Activated CD8-positive, alpha-beta memory T cell treated with anti-CD3 and anti-CD28 coated beads, Interleukin-2, amount 10 ng/mL, durations not matched to agents 7 days and 5 days (primary cell): ENCODE measurements at places on chromosomes 16 and 17.
A peak's percentile ranks its signal among the peaks of the same experiment; 100 is the strongest.

DNA sequence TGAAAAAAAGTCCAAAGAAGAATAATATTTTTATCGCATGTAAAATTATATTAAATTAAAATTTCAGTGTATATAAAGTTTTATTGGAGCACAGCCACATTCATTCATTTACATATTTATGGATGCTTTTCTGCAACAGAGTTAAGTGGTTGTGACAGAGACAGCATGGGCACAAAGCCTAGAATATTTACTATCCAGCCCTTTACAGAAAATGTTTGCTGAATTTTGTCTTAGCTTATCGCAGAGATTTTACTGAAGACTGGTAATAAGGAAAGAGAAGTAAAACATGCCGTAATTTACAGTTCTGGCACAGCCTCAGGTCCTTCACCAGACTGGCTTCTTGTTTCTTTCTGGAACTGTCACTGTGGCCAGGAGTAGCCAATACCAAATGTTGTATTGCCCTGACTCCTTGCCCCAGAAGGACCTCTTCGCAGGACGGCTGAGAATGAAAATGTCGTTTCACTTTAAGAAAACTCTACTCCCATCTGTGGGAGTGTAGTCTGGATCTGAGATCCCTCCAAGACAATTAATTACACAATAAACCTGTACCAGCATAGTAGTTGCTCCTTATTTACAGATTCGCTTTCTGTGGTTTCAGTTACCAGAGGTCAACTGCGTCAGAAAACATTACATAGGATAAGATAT lies 94.9 kb upstream of the GOT2 start:
- DNase-seq = no peak

GRCh38 chr16:79451196-79451816 lies 149.2 kb downstream of the MAF start:
- DNase-seq = peak; percentile 53

DNA sequence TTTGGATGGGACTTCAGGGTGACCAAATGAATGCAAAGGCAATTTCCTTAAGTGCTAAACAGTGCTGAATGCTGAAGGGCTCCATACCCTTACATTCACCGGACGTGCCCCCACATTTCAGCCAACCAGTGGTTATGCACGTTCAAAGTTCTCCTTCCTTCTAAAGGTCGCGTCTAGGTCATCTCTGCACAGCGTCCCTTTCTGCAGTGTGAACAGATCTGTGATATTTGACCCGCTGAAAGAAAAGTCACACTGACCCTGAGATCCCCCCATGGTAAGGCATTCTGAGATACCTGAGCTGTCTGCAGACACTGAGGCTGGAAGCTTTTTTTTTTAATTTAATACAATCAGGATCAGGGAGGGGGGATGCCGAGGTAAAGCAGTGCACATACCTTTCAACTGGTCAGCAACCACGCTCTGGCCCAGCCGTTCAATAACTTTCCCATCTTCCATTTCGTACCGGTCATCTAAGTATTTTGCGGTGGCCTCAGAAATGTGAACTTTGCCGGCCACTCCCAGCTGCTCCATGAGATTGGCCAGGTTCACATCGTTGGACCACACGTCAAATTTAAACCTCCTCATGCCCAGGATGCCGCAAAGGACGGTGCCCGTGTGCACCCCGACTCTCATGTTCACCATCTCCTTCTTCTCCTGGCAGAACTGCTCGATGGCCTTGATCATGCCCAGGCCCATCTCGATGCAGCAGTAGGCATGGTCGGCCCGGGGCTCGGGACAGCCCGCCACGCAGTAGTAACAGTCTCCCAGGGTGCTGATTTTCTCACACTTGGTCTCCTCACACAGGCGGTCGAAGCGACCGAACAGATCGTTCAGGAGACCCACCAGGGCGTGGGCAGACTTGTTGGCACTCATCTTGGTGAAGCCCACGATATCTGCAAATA lies 2.6 kb downstream of the ADCY9 start:
- DNase-seq = no peak

GRCh38 chr17:75738218-75738802 lies 17.1 kb downstream of the ITGB4 start:
- peak; percentile 82 for DNase-seq

GRCh38 chr16:53094013-53094630 lies 39.3 kb downstream of the CHD9 start:
- peak; percentile 43 for DNase-seq

- no peak for DNase-seq
Measured at GRCh38 chr16:85158743-85159178, 46.5 kb upstream of the CIBAR2 start.

DNA sequence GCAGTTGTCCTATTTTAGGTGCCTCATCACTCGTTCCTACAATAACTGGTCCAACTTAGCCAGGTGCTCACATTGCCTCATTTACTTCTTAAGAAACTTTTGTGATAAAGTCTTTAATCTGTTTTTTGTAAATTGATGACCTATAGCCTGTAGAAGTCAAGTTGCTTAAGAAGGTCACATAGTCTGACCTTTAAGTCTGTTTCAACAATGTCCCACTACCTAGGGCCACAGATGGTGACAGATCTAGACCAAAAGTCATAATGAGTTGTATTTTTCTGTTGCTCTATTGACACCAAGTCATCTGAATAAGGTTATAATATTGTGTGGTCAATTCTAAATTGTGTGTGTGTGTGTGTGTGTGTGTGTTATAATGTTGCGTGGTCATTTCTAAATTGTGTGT lies 45.1 kb downstream of the ABCA9 start:
- DNase-seq = no peak

DNA sequence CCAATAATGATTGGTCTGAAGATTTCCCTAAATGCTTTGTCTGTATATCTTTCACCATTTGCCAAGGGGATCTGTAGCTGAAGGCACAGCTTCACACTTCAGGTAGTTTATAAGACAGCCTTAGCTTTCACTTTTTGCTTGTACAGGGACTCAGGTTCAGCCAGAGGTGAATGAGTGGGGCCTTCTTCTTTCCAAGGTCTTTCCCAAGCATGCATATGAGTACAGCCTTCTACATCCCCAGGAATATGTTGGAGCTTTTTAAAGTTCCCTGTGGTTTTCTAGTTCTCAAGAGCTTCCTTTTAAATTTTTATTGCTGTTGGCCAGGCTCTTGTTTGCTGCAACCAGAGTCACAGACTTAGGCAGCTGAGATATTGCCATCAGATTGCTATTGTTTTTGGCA lies 17.9 kb upstream of the SPDYE4 start:
- no peak for DNase-seq

GRCh38 chr17:38922538-38923297 lies 2.7 kb upstream of the LASP1NB start:
- peak; percentile 40 for DNase-seq

DNA sequence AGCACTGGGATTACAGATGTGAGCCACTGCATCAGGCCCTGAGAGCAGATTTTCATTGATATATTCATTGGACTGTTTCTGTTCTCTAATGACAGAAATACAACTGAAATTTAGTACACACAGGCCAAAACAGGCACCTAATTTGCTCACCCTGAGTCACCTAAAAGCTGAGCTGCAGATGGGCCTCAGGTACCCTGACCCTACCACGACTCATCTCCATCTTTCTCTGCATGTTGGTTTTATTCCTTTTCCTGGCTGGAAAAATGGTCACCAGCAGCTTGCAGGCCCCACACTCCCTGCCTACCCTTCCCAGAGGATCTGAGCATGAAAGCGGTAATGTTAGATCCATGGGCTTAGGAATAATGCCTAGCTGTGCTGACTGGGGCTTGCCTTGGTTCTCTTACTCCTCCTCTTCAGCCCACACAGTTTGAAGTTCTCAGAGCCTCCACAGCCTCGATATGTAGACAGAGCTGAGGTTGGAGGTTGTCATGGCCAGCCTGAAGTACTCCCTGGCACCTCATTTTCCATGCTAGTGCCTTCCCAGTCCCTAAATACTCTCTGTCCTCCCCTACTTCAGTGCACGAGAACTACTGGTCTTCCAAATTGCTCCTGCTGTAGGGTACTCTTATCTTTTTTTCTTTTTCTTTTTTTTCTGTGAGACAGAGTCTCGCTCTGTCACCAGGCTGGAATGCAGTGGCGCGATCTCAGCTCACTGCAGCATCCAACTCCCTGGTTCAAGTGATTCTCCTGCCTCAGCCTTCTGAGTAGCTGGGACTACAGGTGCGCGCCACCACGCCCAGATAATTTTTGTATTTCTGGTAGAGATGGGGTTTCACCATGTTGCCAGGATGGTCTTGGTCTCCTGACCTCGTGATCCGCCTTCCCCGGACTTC lies 51.1 kb downstream of the CENPV start:
- DNase-seq = no peak

DNA sequence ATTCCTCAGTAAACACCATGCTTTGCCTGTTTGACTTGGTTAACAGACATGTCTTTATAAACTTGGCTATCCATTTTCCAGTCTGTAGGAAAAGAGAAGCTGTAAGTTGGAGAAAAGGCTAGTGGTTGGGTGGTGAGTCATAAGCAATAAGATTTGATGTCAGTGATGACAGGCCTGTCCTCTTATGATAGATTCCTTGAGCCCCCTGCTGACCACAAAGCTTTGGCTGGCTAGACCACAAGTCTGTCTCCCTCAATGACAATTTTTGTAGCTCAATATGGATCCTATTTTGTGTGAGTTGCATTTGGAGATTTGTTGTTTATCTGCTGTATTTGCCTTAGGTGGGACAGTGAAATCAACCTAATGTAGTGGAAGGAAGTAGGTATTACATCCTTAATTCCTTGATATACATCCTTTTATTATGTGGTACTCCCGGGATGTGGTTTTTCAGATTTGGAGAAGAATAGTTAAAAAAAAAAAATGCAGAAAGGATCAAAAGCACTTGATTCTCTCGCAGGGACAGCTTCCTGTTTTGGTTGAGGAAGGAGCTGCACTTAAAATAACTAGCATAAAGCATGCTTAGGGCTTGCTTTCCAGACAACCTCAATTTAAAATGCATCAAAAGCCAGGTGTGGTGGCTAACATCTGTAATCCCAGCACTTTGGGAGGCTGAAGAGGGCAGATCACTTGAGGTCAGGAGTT lies 67.4 kb downstream of the SIAH1 start:
- DNase-seq = peak; percentile 69

GRCh38 chr16:72873853-72874252 lies 174.1 kb downstream of the ZFHX3 start:
- DNase-seq = no peak

DNA sequence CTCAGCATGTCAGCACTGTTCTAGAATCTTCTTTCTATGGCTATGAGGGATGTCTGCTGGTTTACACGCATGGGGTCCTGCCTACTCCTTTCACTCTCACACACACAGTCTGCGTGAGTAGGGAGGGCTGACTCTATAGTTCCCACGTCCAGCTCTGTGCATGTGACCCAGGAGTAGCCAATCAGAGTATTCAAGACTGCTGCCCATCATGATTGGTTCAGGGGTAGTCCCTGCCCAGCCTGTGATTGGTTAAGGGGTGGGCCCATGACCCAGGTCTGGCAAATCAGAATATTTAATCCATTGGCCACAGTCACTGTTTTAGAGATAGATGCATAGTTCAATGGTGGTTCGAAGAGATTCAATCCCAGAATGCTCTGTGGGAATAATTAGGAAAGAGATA lies 151.3 kb upstream of the IRX3 start:
- no peak for DNase-seq

DNA sequence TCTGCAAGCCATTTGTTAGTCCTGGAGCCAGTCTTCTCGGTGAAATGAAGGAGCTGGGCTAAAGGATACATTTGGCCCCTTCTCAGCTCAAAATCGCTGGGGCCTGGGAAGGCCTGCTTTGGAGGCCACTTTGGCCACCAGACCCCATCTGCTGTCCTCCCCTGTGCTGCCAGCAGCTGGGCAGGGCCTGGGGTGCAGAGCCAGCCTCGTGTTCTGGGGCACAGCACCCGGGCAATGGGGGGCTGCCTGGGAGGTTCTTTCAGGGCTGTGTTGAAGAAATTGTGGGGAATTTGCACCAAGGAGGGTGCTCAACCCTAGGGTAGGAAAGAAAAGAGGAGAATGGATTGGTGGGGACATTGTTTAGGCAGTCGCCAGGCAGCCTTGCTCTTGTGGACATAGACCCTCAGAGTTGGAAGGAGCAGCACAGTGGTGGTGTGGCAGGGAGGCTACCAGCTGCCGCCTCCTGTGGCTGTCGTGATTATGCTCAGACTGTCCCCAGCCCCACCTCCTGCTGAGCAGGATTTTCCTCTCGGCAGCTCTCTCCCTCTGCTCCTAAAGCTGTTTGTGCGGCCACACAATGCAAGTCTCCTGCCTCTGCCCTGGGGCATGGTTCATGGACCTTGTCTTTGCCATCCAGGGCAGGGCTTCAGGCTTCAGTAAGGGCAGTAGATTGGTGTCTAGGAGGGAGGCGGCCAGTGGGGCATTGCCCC lies 174.8 kb downstream of the NTN1 start:
- no peak for DNase-seq

DNA sequence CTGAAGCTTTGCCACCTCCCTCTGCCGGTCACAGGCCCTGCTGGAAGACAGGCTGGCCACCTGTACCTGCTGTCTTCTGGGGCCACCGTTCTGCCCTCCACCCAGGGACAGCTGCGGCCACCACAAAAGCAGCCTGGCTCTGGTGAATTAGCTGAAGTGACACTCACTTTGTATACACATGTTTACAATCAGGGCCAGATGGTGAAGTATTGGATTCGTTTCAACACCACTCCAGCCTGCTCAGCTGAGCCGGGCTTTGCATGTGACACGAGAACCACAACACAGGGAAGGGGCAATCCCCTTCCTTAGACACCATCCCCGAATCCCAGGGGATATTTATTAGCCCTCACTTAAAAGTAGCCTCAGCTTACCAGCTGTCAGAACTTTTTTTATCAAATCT lies 191.5 kb upstream of the RPL38 start:
- no peak for DNase-seq

DNA sequence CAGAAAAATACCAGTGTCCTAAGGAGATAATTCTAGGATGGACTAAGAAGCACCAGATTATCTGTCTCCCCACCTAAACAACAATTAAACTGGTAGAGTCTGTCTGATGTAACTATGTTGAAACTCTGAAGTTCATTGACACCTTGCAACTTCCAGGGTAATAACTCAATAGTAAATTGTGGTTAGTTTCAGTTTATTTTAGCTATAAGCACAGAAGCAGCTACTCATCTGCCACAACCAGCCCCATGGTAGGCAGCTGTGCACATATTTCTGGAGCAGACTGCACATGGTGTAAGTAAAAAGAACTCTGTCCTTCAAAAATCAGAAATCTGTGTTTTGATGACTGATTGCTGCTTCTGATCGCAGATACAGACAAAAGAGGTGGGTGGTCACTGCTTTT lies 852.1 kb downstream of the CDH11 start:
- DNase-seq = no peak

- DNase-seq = no peak
Measured at GRCh38 chr16:12086822-12087221, 110.3 kb downstream of the SNX29 start.

DNA sequence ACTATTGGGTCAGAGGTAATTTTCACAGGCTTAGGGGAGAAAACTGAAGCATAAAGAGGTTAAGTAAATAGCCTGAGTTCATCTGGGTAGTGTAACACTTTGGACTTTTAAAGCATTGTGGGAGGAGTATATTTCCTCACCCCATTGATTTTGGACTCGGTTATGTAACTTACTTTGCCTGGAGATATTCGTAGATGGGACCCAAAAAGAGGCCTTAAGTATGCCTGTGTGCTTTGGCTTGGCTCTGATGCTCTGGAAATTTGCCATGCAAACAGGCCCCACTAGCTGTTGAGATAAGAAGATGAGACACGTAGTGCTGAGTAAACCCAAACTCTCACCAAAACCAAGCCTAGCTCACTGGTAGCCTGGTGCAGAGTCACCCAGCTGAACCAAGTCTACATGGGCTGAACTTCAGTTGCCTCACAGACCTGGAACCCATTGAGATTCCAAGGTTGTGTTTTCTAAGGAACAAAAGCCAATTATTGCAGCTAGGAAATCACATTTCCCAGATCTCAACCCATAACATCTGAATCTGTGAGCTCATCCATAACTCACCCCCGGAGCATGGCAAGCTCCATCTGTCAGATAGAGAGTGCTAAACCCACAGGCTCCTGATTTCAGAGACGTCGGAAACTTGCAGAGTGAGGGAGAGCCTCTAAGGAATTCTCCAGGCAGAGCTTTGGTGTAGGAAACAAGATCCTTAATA lies 536.0 kb upstream of the C16orf82 start:
- DNase-seq = no peak
